ENCODE measurements at places on chromosomes 12 and 14.

DNA sequence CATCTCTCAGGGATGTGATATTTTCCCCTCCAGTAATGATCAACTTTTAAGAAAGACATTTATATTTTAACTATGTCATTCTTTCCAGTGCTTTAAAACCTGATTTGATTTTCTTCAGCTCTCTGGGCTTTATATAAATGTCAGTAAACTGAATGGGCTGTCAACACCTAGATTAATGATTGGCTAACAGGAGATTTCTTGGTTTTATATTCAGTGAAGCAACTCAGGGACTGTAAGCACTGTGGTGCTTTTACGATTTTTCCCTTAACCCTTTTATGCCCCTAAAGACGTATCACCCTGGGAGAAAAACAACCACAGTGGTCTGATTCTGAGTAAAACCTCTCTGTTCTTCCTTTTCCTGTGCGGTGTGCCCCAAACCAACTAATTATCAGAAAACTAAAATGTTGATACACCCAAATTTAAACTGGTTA, 38.0 kb downstream of the PTGER2 start:
- no peak for DNase-seq

GRCh38 chr12:12714276-12715021, 2.7 kb upstream of the CDKN1B start:
- no peak for DNase-seq

DNA sequence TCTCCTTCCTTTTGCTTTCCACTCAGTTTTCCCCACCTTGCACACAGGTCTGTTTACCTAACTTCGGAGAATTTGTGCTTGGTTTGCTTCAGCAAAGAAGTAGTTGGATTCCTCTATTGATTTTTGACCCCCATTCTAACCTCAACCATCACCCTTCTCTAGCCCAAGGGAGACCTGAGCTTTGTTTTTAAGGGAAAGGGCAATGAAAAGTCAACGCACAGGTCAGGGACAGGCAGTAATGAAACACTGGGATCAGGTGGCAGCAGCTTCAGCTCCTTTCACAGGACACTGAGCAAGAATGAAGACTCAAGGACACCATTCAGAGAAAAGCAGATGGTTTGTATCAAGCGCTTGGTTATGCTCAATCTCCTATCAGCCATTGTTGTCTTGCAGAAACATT, 46.9 kb upstream of the KRR1 start:
- no peak for DNase-seq

- DNase-seq: no peak
Measured at GRCh38 chr12:32519047-32519446, 119.7 kb downstream of the FGD4 start.

DNA sequence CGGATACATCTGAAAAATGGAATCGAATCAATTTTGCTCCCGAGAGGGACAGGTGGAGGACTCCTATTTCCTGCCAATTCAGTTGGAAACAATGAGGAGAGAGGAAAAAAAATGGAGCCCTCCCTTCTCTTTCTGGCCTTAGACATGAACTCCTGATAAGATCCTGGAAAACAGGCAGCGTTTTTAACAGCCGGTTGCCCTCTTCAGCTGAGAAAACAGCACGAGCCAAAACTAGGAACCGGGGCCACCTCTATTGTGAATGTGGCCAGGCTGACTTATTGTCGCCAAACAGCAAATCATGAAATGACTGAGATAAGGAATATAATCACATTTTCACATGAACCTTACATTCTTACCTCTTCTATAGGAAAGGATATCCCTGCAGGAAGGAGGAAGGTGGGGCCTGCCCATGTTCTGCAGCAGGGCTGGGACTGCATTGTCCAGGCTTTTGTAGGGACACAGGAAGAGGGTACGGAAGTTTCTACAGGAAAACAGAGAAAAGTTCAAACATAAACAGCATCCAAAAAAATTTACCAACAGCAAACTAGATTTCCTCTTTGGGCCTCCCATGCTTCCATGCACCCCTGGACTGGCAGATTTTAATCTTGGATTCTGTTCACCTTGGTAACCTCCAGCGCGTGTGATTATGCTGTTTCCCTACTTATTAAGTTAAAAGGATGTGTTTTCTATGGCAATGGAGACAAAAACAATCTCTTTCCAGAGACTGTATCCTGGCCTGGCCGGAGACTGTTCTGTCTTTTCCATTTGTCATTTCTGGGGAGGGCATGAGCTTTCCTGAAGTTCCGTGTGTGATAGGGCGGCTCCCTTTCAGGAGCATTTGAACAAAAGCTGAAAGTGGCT, 29.0 kb upstream of the ELK3 start:
- no peak for DNase-seq

GRCh38 chr12:19547271-19547671, 108.0 kb downstream of the AEBP2 start:
- DNase-seq: no peak

DNA sequence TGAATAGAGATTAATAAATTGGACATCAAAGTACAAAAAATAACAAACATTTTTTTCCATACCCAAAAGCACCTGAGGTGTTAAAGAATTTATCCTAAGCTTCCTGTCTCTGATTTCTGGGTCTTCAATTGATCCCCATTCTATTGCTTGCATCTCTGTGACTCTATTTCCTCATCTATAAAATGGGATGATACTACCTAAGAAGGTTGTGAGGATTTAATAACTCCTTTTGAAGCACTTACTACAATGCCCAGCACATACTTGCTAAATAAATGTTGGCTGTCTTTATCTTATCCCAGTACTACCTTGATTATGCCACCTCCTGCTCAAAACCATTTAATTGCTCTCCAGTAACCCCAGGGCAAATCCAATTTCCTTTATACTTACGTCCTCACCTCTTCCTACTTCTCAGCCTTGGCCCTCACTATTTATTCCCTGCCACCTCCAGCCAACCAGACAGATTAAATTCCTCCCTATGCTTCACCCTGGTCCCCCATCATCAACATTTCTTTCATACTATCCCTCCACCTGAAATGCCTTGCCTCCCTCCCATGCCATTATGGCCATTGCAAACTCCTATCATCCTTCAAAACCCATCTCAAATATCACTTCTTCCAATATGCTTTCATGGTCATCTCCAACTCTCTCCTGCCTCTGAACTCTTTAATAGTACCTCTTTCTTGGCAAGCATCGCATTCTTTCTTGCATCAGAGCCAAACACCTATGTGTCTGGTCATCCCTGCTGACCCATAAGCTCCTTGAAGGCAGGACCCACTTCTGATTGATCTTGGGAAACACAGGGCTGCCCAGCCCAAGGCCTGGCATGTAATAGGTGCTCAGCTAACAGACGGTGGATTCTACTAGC, 7.9 kb upstream of the ASIC1 start:
- DNase-seq: no peak

GRCh38 chr14:52960627-52961026, 9.8 kb upstream of the FERMT2 start:
- DNase-seq: no peak

GRCh38 chr12:4434301-4434700, 11.3 kb downstream of the FGF6 start:
- DNase-seq: no peak

DNA sequence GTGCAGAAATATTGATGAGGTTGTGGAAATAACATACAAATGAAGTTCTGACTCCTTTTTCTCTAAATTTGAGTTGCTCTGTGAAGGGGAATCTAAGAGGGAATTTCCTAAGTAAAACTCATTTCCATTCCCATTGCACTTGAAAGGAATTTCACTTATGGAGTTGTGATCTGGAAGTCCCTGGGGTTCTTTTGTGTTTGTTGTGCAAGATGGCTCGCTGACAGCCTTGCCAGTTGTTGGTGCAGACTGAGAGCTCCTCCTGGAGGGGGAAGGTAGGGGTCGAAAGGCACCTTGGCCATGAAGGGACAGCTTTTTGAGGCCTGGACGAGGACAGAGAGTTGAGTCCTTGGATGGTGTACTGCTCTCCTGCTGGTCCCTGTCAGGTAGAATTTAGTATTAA, 72.0 kb downstream of the C12orf56 start:
- no peak for DNase-seq

DNA sequence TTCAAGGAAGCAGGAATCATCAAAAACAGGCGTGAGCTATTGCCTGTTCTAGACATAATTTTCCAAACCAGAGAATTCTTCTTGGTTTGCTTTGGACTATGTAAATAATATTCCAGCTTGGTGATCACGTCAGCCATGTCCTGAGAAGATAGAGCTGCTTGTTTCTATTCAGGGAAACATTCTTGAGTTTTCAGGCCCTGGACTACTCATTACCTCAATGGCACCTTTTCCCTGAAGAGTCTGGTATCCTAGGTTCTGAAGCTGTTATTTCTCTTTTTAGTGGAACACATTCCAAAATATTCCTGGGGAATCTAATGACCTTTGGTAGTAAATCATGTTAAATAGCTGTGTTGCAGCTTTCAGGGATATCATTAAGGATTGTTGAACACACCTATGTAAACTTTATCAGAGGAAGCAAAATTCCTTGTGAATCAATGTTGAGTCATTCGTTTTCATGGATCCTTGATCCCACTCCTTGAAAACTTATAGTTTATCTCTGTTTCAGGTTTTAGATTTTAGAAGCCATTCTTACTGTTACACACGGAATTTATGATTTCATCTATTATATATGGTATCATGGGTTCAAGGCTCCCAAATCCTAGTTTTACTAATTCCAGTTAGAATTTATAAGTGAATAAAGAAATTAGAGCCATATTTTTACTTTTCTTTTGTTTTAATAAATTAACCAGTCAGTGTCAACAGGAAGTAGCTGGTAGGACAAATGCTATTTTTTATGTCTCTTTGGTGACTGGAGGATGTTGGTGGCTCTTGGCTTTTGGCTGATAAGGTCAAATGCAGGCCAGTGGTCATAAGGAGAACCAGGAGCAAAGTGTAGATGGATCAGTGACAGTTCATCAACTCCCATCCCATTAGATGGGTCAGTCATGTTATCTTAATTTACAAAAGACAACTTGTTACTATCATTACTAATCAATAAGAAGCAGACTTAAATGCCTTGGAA, 380.1 kb downstream of the ZFP36L1 start:
- DNase-seq: no peak

GRCh38 chr12:26979733-26980132, 34.5 kb downstream of the TM7SF3 start:
- DNase-seq: no peak
